ENCODE measurements at places on chromosomes 5 and 9.

- no peak for DNase-seq
Observed at GRCh38 chr9:135960411-135961276, 529 bp downstream of the UBAC1 start.

- DNase-seq: no peak
Observed at GRCh38 chr9:130830231-130830760, 4.8 kb upstream of the ABL1 start.

GRCh38 chr5:112649882-112650281, 87.8 kb upstream of the APC start:
- no peak for DNase-seq

- no peak for DNase-seq
Observed at GRCh38 chr5:44868541-44868940, 59.8 kb downstream of the MRPS30 start.

DNA sequence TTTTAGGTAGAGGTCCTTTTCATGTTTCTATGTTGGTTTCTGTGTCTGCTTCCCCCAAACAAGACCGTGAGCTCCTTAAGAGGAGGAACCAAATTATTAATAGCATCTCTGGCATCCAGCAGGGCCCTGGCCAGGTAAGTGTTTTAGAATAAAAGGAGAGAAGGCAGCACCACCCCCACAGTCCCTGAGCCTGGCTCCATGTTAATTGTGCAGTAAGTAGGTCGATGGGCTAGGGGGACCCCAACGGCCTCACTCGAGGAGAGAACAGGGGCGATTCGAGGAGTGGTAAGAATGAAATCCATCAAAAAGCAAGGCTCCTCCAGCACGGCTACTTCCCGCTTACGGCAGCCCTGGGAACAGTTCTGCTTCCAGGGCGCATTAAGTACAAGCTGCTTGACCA, 67.0 kb downstream of the GABBR2 start:
- no peak for DNase-seq

- DNase-seq: no peak
Observed at GRCh38 chr5:172528440-172528839, 74.1 kb upstream of the SH3PXD2B start.

Measured in activated CD8-positive, alpha-beta memory T cell treated with anti-CD3 and anti-CD28 coated beads for 1 hour (primary cell).